ENCODE measurements at places on chromosomes 4 and X. TPM values are rescaled to one million over a fixed set of nuclear protein-coding genes. Genes with fewer than 3 reads are reported as not detected.

DNA sequence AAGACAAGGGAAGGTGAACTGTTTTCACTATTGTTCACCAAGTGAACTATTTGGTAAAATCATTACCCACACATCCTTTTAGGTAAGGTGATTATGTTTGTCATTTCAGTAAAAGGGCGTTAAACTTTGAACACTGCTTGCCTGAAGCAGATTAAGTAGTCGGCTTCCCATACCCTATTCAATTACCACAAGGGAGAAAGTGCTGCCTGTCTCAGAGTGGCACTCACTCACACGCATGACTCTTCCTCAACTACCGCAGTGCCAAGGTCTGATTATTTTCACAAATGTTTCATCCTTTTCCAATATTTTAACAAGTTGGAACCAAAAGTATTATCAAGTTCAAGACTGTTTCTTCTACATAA is 11.0 kb downstream of the VEGFC start:
- DNase-seq, result no peak

DNA sequence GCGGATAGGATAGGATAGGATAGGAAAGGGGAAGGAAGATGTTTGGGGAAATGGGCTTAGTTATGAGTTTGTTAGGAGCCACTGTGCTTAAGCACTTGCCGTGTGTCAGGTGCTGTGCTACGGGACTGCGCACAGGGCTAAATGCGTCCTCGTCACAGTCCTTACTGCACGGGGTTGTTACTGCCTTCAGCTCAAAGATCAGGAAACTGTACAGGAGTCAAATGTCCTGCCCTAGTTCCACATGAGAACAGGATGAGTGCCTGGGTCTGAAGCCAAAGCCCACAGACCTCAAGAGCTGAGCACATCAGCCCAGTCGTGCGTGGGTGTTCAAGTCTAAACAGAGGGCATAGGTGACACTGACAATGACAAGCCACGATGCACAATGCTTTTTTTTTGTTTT is 15.0 kb downstream of the ACSL1 start:
- DNase-seq, result no peak

DNA sequence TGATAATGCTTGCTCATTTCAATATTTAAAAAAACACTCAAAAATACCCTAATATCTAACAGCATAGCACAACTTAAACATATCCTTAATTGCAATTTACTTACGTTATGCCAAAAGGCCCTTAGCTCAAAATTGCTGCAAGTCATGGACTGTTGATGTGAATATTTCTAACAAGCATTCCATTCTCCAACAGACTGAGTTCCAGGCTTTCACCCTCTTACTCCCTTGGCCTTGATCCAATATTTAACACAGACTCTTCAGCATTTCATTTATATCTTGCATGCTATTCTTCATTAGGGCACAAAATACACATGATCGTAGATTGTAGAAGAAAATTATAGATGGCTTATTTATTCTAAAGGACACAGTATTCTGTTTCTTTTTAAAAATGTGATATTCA is 96.5 kb downstream of the RNF150 start:
- no peak for DNase-seq

DNA sequence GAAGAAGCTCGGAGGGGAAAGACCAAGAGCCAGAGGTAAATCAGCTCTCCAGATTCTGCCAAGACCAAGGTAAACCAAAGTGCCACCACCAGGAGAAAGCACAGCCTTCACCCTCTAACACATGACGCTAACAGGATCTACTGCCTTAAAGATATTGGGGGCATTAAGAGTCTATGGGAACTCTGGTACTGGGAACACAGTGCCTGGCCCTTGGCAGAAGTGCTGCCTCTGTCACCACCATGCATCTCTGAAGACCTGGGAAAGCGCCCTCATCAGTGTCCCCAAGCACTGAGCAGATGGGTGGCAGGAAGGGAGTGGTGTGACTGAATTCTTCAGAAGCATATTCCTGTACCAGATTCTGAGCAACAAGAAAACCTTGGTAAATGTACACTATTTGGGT is 1.3 kb downstream of the QDPR start:
- no peak for DNase-seq

DNA sequence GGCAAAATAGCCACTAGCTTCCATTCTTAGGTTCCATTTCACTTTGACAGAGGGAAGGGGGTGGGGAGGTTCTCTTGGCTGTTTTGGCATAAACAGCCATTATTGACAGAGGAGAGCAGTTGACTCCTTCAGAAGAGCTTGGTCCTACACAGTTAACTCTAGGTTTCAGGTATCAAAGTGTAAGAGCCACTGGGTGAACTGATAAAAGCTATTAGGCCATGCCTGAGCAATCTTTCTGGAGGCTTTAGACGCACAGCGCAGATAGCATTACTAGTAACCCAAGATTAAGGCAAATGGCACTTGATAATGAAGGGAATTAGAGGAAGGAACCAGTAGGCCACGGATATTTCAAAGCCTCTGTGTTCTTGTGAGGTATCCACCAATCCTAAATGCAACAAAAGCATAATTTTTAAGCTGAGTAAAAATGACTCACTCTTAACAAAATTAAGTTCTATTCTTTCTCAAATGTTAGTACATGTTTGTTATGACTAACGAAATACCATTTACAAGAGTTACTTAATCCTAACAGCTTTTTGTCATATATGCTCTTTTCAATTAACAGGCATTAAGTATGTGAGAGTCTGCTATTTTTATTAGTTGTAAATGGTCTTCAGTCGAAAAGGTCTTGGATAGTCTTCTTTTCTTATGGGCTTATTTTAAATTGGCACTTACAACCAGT is 53.6 kb downstream of the SLC7A11 start:
- DNase-seq, result no peak

DNA sequence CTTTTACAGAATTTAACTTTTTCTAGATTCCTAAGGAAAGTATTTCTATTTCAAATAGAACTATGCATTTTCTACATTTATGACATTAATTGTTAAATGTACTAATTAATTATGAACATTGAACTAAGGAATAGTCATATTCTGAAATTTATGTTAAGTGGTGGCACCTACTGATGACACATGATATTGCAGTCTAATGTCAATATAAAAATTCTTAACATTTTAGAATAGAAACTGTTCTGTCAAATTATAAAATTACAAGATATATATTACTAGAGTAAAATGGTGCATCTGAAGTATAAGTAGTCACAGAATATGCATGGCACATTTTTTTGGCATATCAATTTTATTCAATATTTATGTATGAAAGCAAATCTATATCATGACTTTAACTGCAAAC is 40.2 kb upstream of the NDNF start:
- DNase-seq, result no peak

GRCh38 chrX:40418813-40419195 is 162.0 kb upstream of the ATP6AP2 start:
- no peak for DNase-seq

- DNase-seq, result no peak
These were observed 6.2 kb downstream of the HNRNPD start for GRCh38 chr4:82367438-82368097.

GRCh38 chr4:54662901-54663585 is 5.3 kb downstream of the KIT start:
- no peak for DNase-seq

- no peak for DNase-seq
These were observed 36.3 kb upstream of the TBC1D14 start for GRCh38 chr4:6873291-6873690.

- DNase-seq, result no peak
These were observed 28.2 kb upstream of the TLR2 start for GRCh38 chr4:153655928-153656327.

- DNase-seq, result no peak
These were observed 35.6 kb downstream of the BCLAF3 start for GRCh38 chrX:19955306-19955705.

DNA sequence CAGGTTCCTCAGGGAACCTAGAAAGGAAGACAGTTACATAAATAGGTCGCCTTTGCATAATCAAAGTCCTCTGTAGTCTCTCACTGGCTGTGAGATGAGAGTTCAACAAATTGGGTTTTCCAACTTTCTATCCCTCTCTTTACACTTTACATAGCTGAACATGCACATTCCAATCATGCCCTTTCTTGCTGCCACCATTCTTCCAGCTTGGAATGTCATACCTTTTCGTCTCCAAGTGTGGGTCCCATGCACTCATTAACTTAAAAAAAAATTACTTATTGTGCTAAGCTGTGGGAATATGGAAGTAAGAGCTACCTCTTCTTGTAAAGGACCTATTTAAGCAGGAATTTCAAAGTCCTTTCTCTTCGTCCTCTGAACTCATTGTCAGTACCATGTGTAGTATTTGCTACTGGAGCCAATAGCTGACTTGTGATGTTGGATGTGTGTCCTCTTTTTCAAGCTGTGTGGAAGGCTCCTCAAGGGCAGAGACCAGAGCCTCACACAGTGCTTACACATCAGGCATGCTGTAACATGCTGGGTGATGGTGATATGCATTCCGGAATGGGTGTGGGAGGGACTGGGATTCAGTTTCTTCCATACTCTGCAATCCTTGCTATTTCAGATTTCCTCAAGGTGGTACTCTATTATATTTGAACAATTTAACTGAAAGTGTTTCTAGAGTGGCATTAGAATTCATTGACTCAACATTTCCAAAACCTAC is 7.1 kb downstream of the ENOPH1 start:
- no peak for DNase-seq

DNA sequence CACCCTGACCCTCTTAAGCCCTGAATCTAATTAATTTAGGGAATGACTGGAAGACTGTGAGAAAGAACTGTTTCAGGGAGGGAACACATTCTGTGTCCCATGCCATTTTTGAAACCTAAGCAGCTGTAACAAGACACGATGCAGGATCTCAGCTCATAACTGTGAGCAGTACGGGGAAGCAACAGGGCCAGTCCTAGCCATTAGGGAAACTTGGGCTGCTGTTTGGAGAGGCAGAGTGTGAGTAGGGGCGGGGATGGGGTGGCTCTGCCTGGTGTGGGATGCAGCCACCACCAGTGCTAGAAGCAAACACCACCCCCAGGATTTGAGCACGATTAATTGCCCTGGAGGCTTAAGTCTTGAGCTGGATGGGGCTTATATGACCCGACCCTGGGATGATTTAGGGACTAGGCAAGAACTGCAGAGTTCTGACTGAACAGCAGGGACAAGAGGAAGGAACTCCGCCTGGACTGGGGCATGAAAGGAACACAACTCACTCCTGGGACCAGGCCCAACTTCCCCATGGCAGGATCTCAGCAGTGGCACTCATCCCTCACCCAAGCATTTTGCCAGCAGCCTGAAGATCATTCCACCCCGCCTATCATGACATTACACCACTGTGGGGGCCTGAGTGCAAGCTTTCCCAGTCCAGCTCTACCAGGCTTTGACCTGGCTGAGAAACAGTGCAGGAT is 43.1 kb downstream of the ATRX start:
- DNase-seq, result no peak

- no peak for DNase-seq
These were observed 701 bp downstream of the ARHGAP4 start for GRCh38 chrX:153925387-153925738.

DNA sequence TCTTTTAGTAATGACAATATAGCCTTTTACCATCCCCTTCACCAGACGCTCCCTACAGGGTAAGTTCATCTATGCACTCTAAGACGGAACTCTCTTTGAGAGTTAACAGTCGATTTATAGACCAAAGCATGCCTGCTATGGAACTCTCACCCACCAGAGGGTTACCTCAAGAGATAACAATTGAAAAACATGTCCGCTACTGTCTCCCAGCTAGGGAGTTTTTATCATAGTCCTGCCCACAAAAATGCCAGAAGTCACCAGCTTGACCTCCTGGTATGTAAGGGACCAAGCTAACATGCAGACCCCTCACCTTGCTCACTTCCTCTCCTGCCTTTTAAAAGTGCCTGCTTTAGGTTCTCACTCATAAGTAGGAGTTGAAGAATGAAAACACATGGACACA is 16.7 kb upstream of the YTHDC1 start:
- DNase-seq, result no peak

- no peak for DNase-seq
These were observed 310.0 kb downstream of the SLITRK2 start for GRCh38 chrX:146127617-146128016.

- DNase-seq, result no peak
These were observed 115.4 kb downstream of the PTTG2 start for GRCh38 chr4:38075370-38076152.

GRCh38 chr4:173511787-173512361 is 18.2 kb downstream of the HAND2 start:
- no peak for DNase-seq

- DNase-seq, result no peak
These were observed 89.2 kb upstream of the EXOC1L start for GRCh38 chr4:55730280-55730931.

- no peak for DNase-seq
These were observed 119.9 kb downstream of the EGF start for GRCh38 chr4:110032603-110033002.

DNA sequence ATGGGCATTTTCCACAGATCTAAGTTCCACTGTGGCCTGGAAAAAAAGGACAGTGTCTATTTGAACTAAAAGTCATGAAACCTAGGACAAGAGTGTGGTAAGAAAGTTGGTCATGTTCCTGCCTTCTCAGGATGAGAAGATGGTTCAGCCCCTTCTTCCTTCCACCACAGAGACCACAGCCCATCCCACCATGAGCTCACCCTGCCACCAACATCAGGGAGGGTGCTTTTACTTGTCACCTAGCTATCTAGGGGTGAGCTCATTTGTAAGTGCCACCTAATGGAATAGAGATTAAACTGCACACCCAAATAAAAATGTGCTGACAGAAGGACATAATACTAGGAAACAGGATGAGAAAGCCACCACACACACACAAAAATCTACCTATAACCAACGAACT is 235.9 kb downstream of the SPIN4 start:
- no peak for DNase-seq

DNA sequence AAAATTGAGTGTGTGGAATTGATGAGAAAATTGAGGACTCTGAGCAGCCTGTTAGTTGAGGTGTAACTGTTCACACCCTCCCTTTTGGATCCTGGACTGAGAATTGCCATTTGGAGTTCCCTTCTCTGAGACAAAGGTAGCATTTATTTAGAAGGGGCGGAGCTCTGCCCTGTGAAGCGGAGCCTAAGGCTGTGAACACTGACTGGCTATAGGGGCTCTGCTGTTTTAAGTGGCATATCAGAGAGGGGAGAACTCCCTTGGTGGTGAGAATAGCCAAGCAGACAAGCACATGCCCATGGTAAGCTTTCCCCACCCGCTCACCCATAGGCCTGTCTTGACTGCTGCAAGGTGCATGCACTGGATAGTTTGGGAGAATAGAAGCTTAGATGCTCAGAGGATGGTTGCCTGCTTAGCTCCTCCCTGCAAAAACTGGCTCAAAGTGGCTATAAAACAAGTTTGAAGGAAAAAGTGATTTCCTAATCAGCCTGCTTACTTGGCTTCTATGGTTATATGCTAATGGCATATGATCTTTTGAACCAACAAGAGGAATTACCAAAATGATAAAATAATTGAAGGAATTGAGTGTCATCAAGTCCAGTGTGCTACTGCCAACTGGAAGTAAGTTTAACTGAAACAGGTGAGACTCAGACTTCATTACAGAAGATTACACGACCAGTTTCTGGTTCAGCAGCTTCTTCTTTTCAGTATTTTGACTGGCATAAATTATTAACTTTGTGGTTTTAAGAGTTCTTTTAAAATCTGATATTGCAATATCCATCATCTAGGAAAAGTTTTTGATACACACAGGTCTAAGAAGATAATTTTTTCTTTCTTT is 108.4 kb downstream of the AFF1 start:
- no peak for DNase-seq

- DNase-seq, result no peak
These were observed 1393.1 kb upstream of the DIAPH2 start for GRCh38 chrX:95291561-95291960.

MXRA5 gene
- total RNA-seq, result 0.07 TPM

RBM46 gene
- total RNA-seq, result 0.40 TPM

CCSER1 gene
- not detected for total RNA-seq

IL1RAPL1 gene
- not detected for total RNA-seq

IL2 gene
- total RNA-seq, result not detected

PCDH7 gene
- total RNA-seq, result 1.9 TPM

DGKK gene
- under 0.01 TPM for total RNA-seq

SPANXA1 gene
- total RNA-seq, result not detected

MAGED4 gene
- 13.2 TPM for total RNA-seq

PAGE5 gene
- total RNA-seq, result not detected
